ENCODE measurements at places on chromosomes 11 and 22.

- DNase-seq: peak; percentile 26
Measured at GRCh38 chr22:43477966-43478365, 66.2 kb downstream of the MPPED1 start.

- no peak for DNase-seq
Measured at GRCh38 chr11:97982512-97982911, 1038.2 kb upstream of the CNTN5 start.

DNA sequence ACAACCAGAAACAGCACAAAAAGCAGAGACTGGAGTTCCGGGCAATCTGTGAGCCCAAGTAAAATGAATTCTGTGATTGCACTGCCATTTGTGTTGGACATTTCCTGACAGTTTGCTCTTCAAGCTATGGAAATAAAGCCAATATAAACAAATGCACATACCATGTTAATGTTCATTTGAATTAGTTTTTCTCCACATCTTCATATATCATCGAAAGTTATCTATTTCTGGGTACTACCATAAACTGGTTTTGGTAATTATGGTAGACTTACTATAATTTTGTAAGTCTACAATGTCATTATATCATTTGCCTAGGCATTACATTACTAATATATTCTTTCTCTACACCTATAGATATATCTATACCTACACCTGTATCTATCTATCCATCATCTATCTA, at the start of gene OR5M11:
OR5M11 (minus strand) TSS at position 101 of the 400 bp plus-strand sequence; CDS start at position 101, 0 bp downstream.
- no peak for DNase-seq

- peak; percentile 28 for DNase-seq
Measured at GRCh38 chr11:116703421-116703820, 69.4 kb downstream of the BUD13 start.

GRCh38 chr11:121645596-121645995, 192.8 kb upstream of the SORL1-AS1 start:
- DNase-seq: no peak

GRCh38 chr11:70080763-70081162, 2.6 kb downstream of the ANO1 start:
- DNase-seq: peak; percentile 61

GRCh38 chr11:120034881-120035630, 102.9 kb downstream of the TRIM29 start:
- DNase-seq: no peak

DNA sequence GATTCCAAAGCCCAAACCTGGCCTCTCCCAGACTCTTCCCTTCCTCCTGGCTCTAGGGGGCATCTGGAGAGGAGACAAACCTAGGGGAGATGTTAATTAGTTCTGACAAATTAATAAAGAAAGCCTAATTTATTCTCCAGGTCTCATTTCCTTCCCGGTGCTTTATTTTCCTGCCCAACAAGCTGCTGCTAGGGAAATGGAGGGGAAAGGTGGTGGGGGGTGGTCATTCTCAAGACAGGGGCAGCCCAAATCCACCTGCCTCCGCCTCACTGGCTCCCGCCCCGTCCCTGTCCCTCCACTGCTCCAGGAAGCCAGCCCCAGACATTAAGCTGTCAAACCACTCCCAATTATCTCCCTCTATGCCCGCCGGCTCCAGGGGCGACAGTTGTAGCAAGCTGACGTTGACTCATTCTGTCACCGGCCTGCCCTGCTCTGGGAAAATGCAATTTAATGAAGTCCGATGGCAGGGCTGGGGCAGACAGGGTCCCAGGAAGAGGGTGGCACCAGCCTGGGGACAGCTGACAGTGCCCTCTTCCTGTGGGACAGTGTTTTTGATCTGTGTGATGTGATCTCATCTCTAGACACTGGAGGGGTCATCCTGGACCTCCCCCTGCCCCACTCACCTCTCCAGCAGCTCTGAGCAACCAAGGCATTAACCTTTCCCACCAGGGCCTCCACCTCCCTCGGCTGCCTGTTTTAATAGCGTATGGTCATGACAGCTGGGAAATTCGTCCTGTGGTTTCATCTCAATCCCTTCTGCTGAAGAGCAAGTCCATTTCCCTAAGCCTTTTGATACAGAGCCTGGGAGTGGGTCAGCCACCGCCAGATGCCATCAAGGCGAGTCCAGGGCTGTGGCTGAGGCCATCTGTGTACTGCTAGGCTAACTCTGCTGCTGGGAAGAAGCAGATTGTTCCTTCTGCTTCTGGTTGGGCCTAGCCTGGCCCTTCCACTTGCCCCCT, 27.1 kb downstream of the NECTIN1 start:
- DNase-seq: no peak

DNA sequence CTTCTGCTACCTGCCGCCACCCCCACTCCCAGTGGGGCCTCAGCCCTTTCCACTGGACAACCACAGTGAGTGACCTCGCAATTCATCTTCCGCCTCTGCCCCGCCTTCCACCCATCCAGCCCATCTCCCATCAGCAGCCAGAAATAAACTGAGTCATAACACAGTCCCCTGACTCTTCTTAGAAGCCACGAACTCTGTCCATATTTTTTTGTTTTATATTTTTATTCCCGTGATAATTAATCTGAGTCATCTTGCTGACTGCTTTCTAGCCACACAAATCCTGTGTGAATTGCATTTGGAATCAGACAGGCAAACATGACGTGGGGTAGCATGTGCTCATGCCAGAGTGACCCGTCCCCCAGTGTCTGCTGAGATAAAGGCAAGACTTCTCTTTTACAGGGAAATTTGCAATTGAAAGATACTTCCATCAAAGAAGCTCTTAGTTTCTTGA, 7.0 kb downstream of the FADD start:
- no peak for DNase-seq

DNA sequence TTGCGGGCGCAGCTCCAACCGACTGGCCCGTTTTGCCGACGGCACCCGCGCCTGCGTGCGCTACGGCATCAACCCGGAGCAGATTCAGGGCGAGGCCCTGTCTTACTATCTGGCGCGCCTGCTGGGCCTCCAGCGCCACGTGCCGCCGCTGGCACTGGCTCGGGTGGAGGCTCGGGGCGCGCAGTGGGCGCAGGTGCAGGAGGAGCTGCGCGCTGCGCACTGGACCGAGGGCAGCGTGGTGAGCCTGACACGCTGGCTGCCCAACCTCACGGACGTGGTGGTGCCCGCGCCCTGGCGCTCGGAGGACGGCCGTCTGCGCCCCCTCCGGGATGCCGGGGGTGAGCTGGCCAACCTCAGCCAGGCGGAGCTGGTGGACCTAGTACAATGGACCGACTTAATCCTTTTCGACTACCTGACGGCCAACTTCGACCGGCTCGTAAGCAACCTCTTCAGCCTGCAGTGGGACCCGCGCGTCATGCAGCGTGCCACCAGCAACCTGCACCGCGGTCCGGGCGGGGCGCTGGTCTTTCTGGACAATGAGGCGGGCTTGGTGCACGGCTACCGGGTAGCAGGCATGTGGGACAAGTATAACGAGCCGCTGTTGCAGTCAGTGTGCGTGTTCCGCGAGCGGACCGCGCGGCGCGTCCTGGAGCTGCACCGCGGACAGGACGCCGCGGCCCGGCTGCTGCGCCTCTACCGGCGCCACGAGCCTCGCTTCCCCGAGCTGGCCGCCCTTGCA, 1.0 kb downstream of the FJX1 start:
- DNase-seq: peak; percentile 48

- peak; percentile 88 for DNase-seq
Measured at GRCh38 chr11:76680518-76681425, 10.2 kb upstream of the LRRC32 start.

DNA sequence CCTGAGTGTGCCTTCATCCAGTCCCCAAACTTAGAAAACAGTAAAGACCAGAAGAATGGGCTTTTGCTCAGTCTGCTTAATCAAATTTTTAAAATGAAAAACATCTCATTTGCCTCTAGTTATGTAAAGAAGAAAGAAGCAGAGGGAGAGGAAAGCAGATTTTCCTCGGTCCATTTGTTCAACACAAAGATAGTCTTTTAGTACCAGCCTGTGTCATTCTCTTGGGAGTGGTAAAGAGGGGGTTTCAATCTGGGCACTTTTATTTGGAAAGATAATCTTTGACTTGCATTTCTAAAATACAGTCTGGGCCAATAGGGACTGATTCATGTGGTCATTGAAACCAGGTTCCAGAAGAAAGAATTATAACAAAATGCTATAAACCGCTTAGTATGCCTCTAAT, 29.5 kb downstream of the KREMEN1 start:
- DNase-seq: no peak

- DNase-seq: no peak
Measured at GRCh38 chr22:42768385-42769035, 47.8 kb upstream of the A4GALT start.

- no peak for DNase-seq
Measured at GRCh38 chr22:36701965-36702621, 1.5 kb downstream of the CACNG2 start.

DNA sequence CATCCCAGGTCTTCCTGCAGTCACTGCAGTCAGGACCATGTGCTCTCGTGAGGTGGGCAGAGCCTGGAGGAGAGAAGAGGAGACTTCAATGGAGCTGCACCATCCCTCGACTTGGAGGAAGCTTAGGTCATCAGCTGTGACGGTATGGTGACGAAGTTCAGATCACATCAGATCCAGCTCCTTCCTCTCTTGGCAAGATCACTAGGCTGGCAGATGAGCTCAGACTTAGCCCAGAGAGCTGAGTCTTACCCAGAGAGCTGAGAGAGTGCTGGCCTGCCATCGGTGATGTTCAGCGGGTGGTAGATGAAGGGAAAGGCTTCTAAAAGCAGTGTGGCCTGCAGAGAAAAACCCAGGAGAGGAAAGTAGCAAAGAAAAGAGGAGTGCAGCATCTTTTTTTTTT, 1.8 kb upstream of the SLC15A3 start:
- DNase-seq: peak; percentile 55

- no peak for DNase-seq
Measured at GRCh38 chr11:72220696-72221363, 3.7 kb upstream of the INPPL1 start.

- DNase-seq: no peak
Measured at GRCh38 chr11:123480290-123480815, 50.3 kb downstream of the GRAMD1B start.

DNA sequence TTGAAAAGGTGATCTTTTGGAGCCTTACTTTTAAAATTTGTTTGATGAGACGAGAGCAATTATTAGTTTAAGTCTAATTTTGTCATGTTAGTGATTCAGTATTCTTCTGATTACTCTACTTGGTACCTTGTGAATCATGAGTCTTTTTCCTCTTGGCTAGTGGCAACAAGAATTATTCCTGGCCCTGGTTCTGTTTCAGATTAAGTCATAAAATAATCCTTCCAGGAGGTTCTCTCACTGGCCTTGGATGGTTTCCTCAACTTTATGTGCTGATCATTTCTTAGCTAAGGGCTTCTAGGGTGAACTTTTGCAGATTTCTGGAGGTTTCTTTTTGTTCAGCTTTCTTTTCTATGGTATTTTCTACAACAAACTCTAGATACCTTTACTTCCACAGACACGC, 741.8 kb upstream of the LUZP2 start:
- DNase-seq: no peak

GRCh38 chr11:125079878-125080530, 16.9 kb downstream of the SLC37A2 start:
- DNase-seq: no peak

GRCh38 chr11:13368041-13368446, 90.5 kb downstream of the BMAL1 start:
- DNase-seq: no peak

Measured in aorta (tissue), 5 donors.